ENCODE measurements at places on chromosomes 12 and 14.

- DNase-seq: no peak
Measured at GRCh38 chr12:29241821-29242591, 92.9 kb downstream of the FAR2 start.

DNA sequence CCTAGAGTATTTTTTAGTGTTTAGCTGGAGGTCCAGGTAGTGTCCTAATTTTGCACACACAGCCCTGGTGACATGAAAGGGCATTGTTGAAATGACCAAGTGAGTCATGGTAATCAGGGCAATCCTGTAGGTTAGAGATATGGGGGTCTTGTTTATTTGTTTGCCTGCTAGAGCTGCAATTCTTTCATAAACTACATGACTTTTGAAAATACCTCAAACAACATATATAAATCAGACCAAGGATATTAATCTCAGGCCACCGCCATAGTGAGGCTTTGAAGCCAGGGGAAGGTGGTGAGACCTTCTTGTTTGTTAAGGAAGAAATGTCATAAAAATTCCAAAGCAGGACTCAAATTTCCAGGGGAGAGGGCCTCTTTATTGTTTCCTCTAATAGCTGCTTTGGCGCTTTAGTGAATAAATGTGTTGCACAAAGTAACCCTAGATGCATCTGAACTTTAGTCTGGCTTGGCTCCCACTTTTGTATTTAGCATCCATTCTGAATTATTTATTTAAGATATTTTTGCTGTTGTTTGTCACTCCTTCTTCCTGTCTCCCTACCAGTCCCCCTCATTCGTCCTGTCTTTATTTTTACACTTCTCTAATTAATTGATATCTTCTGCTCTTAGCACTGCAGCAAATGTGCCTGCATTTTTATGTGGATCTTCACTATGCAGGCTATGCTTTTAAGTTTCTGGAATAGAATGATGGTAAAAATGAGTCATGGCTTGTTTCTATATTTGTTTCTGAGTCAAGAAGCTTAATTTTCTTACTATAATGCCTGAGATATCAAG is 430.3 kb downstream of the RAD51B start:
- no peak for DNase-seq

DNA sequence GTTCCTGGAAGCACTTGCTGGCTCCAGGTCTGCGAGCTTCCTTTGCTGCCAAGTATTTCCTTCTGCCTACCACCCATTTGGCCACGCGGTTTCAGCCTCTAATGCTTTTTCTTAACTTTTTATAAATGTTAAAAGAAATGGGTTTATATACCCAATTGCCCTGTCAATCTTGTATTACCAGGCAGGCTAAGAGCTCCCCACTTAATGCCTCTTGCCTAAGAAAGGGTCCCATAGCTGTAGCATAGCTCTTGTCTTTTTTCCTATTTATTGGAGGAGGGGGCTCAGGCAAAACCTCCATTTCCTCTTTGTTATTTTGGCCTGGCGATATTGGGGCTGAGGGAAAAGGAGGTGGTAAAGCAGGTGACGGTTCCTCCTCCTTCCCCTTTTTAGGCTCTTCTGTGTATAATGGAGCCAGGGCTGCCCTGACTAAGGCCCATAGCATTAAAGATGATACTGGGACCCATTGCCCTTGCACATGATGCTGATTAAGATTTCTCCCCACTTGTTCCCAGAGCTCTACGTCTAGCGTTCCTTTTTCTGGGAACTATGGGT is 21.6 kb upstream of the BLTP3B start:
- DNase-seq: no peak

DNA sequence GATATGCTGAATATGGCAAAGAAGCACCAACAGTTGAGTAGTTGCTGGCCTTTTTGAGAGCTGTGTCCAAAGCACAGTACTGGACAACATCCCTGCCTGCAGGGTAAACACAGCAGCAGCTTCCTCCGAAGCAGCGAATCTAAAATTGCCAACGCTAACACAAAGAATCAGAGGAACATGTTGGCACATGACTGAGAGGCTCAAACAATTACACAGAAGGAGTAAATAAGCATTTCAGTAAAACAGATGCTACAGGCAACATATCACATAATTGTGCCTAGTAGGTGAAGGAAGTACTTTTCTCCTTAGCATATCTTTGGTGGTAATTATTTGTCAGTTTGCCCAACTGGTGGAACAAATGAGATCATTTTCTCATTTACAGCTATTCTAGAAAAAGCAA is 52.1 kb downstream of the KICS2 start:
- no peak for DNase-seq

DNA sequence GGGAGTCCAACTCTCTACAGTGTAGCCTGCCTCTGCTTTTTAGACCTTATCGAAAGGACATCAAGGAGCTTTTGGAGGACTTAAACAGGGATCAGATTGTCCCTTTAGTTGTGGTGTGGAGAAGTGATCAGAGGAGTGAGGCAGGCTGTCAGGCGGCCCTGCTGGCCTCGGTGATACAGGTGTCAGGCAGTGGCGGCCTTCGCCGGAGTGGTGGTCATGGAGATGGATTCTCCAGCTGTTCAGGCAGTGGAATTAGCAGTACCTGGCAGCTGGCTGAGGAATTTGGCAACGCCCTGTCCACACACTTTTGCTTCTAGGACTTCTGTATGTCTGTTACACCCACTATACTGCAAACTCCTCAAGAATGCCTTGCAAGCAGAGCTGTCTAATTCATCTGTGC is 4.2 kb upstream of the CLMN start:
- no peak for DNase-seq

GRCh38 chr12:51997136-51997535 is 9.6 kb upstream of the TAMALIN start:
- DNase-seq: no peak

GRCh38 chr12:50021031-50021430 is 4.3 kb downstream of the RACGAP1 start:
- DNase-seq: no peak

DNA sequence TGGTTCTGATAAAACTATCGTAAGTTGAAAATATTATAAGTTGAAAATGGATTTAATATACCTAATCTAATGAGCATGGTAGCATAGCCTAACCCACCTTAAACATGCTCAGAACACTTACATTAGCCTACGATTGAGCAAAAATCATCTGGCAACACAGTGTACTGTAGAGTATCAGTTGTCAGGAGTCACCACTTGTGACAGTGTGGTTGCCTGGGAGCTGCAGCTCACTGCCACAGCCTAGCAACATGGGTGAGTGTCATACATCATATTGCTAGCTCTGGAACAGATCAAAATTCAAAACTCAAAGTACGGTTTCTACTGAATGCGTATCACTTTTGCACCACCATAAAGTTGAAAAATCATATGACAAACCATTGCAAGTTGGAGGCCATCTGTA is 203.5 kb downstream of the ATXN7L3B start:
- DNase-seq: no peak

- no peak for DNase-seq
Measured at GRCh38 chr14:100979780-100980179, 76.3 kb upstream of the RTL1 start.

- DNase-seq: no peak
Measured at GRCh38 chr12:52496590-52497071, 3.6 kb upstream of the KRT6A start.

GRCh38 chr14:43411841-43412240 is 1095.2 kb downstream of the FSCB start:
- DNase-seq: no peak

GRCh38 chr12:94074980-94075629 is 73.3 kb upstream of the PLXNC1 start:
- no peak for DNase-seq

- no peak for DNase-seq
Measured at GRCh38 chr12:4997939-4998338, 45.7 kb upstream of the KCNA5 start.

GRCh38 chr14:67133144-67133543 is 56.1 kb upstream of the GARIN2 start:
- no peak for DNase-seq

GRCh38 chr14:104865631-104866441 is 768 bp downstream of the CEP170B start:
- DNase-seq: peak; percentile 53

GRCh38 chr12:52268212-52268611 is 6.2 kb upstream of the KRT86 start:
- DNase-seq: no peak
